T1000 (cell line): ENCODE measurements at places on chromosomes 1 and 21.
A peak's percentile ranks its signal among the peaks of the same experiment; 100 is the strongest.

- DNase-seq = no peak
These were observed 19.5 kb downstream of the ACTN2 start for GRCh38 chr1:236705771-236706170.

DNA sequence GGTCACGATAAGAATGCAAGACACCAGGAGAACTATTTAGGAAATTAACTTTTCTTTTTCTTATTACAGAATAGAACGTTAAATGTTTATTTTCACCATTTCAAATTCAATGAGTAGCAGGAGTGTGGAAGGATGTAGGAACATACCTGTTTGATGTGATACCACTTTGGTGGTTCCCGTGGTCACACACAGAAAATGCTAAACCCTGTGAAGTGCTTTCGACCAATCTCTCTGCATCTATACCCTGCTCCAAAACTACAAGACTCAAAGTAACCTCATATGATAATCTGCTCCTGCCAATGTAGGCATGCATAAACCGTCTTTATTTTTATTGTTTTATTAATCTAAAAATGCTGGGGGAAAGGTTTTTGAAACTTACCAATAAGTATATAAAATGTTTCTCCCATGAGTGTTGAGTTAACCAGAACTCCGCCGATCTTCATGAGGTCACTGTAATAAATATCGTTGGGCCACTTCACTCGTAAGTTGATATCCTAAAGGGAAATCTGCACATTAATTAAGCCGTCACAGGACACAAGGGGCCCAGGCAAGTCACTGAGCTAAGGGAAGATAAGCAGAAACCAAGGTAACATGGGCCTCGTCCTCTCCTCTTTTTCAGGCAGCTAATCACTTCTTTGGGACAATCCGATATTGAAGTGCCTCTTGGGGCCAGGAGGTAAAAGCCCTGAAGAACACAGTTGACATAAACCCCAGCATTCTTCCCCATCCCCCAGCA lies 60.6 kb downstream of the SIM2 start:
- DNase-seq = no peak

- DNase-seq = no peak
These were observed 8.5 kb downstream of the IRF2BP2 start for GRCh38 chr1:234601301-234602017.

DNA sequence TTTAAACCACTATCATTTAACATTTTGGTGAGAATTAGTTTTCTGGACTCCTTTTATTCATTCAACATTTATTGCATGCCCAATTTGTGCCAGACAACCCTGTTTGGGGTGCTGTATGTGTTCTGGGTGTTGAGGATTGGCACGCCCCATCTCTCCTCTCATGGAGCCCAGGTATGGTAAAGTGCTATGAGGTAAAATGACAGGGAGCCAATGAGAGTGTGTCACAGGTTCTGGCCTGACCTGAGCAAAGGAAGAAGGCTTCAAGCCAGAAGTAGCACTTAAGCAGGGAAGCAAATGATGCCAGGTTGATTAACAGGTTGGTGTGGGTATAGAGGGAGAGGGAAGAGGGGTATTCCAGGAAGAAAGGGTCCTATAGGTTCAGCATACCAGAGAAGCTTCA lies 21.1 kb upstream of the SLC22A15 start:
- no peak for DNase-seq

DNA sequence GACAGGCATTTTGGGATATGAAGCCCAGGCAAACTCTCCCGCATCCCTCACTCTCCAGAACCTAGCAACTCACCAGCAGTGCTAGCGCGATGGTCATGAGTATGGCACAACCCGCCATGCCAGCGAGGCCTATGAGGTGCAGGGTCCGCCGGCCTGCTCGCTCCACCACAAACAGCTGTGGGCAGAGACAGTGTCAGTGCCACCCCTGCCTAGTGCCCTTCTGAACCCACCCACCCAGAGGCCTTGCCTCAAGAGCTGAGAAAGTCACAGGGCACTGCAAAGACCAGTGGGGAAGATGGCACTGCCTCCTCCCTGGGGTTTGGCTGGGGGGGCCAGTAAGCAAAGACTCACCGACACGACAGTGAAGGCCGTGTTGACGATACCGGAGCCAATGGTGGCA lies 29.8 kb downstream of the SLC2A1 start:
- DNase-seq = no peak

DNA sequence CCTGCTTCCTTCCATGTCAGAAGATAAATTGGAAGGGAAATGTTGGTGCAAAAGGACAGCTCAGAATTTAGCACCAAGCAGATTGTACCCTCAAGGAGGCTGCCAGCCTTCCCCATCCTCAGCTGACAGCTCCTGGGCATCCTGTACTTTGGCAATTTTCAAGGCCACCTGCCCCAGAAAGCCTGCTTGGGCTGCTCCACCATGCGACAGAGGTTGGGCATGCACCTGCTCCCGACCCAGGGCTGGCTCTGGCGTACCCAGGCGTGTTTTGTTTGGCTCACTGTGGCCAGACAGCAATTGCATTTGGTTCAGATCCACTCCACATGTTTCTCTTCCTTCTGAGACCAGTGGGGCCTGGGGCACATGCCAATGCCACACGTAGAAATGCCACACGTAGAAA lies 547.8 kb downstream of the NPHP4 start:
- DNase-seq = no peak

DNA sequence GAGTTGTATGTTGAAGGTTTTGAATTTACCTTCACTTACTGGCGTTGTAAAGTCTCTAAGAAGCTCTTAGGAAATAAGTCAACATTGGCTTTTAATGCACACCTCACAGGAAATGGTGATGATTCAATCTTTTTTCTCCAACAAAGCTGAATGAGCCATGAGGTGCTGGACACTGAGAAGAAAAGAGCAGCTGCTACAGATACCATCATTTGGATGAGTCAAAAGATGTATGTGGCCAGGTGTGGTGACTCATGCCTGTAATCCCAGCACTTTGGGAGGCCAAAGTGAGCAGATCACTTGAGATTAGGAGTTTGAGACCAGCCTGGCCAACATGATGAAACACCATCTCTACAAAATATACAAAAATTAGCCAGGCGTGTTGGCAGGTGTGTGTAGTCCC lies 3.3 kb upstream of the IL23R start:
- peak; percentile 33 for DNase-seq
